ENCODE measurements at places on chromosomes 2 and 18. TPM values are rescaled to one million over a fixed set of nuclear protein-coding genes. Genes with fewer than 3 reads are reported as not detected.

- DNase-seq: no peak
These were observed 100.1 kb upstream of the GCFC2 start for GRCh38 chr2:75810611-75811330.

GRCh38 chr18:32302806-32303205 lies 113.0 kb downstream of the MEP1B start:
- no peak for DNase-seq

DNA sequence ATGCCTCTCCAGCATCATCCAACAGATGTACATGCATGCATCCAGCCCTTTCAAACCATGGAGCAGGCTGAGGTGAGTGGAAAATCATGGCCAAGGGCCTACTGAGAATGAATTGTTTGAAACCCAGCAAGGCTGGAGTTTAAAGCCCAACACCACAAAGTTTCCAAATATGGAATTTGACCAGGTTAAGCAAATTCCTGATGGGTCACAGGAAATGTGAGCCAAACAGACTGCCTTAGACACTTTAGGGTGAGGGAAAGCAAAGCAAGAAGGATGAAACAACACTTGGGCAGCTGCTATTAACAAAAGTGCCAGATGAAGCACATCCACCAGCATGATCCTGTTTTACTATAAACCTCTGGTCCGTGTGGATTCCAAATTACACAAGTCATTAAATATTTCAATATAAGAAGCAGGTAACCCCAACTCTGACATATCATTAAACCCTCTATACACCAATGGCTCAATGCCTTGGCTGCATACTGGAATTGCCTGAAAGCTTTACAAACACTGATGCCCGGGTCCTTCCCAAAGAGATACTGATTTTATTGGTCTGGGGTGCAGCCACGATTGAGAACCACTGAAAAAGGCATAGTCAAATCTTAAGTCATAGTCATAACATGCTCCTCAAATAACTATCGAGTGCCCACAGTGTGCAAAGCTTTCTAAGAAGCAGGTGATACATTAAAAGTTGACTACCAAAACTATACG lies 9.1 kb downstream of the KLF7 start:
- DNase-seq: no peak

DNA sequence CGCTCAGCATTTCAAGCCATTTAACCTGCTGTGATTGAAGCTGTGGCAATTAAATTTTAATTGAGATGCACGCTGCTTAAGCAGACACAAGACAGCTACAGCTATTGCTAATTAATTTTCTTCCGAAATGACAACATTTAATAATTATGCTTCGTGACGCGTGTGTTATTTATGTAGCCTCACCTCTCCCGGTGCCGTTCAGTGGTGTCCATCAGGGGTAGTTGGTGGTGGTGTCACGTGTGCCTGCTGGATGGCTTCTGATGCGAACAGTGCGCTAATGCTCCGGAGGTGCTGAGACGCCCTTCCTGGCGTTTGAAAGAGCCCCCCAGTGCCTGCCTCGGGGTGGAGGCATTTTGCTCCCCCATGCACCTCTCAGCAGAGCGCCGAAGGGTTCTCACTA lies 39.5 kb downstream of the GLI2 start:
- peak; percentile 27 for DNase-seq

DNA sequence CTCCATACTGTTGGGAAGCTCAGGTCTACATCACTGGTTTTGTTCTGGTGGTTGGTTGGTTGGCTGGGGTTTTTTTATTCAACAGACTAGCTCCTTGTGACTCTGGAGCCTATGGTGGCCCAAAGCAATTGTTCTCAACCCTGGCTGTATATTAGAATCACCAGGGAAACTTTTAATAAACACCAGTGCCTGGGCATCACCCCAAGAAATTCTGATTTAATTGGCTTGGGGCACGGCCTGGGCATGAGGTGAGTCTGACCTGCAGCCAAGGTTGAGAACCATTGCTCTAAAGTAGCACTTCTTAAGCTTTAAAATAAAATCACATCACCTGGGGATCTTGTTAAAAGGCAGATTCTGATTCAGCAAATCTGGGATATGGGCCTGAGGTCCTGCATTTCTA lies 184.1 kb downstream of the C1D start:
- DNase-seq: no peak

DNA sequence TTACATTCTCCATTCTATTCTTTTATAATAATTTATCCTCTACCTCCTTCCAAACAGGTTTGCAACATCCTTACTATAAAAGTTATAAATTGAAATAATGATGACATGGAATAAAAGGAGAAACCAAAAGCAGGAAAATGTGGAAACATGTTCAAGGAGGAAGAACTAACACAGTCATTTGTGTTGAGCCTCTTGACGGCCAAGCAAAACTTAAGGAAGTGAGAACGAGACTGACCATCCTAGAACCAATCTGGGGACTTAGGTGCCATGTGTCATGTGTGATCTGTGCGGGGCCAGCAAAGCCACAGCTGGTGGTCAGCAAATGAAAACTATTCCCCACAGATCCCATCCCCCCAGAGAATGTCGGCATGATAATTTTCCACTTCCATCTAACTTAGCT lies 25.6 kb upstream of the FAM124B start:
- DNase-seq: no peak

DNA sequence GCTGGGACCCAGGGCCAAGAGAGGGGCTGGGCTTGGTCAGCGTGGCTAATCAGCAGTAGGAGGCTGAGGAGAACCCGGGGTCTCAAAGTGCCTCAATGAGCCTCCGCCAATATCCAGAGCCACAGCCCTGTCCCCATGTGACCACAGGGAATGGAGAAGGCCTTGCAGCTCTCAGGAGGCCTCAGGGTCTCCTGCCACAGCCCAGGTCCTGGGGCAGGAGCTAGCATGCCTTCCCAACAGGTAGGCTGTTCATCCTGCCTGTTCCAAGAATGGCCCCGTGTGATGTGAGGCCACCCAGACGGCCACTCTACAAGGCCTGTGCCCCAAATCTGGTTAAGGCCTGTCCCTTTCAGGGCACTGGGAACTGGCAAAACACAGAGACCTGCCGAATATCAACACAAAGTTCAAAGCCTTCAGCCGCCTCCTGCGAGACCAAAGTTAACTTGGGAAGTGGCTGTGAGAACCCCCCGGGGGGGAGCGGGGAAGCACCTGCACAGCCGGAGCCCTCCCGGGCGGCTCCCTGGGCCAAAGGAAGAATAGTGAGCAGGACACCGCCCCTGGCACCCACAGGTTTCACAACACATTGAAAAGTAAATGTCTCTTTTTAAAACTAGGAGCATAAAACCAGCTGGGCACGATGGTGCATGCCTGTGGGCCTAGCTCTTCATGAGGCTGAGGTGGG lies 4.5 kb upstream of the LIMS2 start:
- DNase-seq: no peak

- DNase-seq: no peak
These were observed 31.5 kb downstream of the SRSF7 start for GRCh38 chr2:38719706-38720105.

DNA sequence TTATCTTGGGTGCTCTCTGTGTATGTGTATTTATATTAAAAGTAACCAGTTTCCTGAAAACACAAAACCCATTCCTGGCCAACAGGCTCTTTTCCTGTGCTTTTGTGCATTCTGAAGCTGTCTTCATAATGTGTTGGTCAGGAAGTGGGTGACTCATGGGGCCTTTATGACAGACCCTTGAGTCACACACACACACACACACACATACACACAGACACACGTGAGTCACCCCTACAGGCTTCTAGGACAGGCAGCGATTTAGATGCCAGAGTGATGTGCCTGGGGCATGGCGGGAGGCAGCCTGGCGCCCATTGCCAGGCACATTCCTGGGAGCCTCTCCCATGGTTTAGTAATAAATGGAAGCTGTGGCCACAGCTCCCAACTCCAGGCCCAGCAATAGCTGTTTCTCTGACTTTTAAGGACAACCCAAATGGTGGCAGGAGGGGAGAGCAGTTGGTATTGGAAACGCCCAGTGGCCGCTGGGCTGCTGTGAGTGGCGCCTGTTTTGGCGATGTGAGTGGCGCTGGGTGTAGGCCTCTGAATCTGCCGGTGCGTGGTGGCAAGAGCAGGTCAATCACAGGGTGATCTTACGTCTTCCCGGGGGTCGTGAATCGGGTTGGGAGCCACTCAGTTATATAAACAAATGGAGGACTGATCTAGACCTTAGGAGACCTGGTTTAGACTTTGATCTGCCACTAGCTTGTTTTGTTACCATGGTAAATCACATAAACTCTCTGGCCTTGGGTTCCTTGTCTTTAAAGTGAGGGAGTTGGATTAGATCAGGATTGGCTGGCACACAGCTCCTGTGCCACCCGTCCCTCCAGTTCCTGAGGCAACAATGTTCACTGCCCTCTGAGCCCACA lies 150.7 kb upstream of the DLX2 start:
- no peak for DNase-seq

GRCh38 chr2:20414806-20415205 lies 32.1 kb upstream of the RHOB start:
- no peak for DNase-seq

Gene C1QL2
- total RNA-seq: not detected

DNA sequence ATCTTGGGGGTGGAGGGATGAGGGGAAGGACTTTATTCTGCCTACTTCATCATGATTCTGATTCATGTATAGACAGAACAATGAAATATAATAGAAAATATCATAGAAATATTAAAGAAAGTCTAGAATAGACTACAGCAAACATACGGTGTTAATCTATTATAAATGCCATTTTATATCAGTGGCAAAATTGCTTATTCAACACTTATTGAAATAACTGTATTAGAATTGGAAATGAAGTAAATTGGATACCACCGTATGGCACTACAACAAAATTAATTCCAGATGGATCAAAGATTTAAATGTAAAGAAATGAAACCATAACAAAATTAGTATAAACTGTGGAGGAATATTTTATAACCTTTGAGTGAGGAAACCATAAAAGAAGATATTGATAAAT lies 213.3 kb upstream of the CTAGE1 start:
- no peak for DNase-seq

DNA sequence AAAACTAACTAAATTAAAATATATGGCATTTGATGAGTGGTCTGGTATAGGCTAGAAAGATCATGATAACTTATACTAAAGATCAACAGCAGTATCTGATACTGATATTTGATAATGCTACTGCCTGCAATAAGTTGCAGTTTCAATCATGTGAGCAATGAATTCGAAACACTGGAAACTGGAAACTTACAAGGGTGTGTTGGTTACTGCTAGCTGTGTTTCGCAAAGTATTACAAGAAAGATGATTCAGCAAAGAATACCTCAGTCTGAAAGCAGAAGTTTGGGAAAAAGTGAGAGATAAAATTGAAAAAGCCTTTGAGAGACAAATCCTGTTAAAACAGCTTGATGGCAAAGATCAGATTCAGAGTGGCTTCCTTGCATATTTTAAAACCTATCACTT lies 294.5 kb downstream of the CCDC178 start:
- DNase-seq: no peak

- DNase-seq: no peak
These were observed 12.0 kb downstream of the CATIP start for GRCh38 chr2:218368621-218369153.

Gene CYP1B1
- total RNA-seq: 5.6 TPM

GRCh38 chr2:43052944-43053306 lies 173.5 kb downstream of the ZFP36L2 start:
- no peak for DNase-seq

Gene NABP1
- total RNA-seq: 27.7 TPM

DNA sequence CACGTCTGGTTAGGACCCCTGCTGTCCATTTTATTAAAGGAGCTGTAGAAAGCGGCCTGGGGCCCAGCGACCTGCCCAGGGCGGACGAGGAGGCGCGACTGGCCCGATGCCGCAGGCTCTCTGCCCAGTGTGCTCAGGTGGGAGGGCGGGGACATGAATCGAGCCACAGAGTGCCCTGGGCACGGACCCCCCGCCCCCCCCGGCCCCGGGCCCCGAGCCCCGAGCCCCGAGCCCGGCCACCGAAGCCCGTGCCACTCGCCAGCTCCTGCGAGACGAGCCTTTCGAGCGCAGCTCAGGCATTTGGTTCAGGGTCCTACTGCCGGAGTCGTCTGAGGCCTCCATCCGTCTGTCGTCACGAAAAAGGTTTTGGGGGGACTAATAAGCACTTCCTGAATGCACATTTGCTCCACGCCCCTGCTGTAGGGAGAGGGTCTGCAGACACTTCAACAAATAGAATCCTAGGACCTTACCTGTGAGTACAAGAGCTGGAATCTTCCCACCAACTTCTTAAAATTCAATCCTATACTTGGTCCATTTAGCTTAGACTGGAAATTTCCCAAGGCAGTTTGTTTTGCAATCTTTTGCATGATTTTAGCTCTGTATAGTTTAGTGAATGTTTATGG lies 602 bp upstream of the ADAM17 start:
- no peak for DNase-seq

DNA sequence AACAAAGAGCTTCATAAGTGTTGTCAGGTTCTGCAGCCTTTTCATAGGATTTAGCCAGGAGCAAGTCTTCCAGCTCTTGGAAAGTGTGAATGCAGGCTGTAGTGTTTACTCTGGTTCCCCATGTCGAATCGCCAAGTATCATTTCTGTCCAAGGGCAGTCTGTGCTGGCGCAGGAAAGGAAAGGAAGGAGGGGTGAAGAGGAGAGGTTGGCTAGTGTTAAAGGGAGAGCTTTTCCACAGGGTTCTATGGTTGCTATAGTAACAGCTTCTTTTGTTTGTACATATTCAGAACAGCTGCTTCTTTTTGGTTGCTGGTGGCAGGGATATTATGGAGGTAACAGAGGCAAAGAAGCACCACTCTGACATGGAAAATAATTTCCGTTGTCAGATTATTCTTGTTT lies 69.9 kb downstream of the KCNH7 start:
- DNase-seq: no peak

Gene PDIA6
- total RNA-seq: 215 TPM

DNA sequence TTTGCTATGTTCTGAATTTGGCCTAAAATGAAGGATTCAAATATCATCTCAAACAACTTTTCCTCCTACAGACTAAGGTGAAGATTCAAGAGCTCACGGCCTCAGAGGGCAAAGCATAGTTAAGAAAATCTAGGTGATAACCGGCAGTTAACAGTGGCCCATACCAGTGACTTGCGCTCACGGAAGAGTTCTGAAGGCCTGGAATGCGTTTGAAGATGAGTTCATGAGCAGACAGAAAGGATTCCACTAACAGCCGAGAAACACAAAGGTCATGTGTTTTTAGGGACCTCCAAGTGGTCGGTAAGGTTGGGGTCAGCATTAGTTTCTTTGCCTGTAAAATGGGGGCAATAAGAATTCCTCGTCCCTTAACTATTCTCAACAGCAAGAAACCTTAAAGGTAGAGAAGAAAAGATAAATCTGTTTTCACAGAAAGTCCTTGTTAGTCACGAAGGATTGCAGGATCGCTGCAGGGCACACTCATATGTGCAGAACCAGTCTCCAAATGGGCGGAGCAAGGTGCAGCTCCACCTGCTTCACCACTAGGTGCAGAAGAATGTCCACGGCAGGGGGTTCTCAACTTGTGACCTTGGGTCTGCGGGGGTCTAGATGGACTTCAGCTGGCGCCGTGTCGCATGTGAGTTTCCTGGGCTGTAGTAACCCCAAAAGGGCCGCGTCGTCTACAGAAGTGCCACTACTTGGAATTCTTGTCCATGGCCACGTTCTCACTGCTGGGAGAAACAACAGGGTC lies 708 bp upstream of the RPIA start:
- DNase-seq: peak; percentile 45

Gene ZNF532
- total RNA-seq: 6.4 TPM

Gene ACADL
- total RNA-seq: 13.6 TPM

Gene LAMA1
- 0.40 TPM for total RNA-seq

- DNase-seq: no peak
These were observed 78.5 kb downstream of the SESTD1 start for GRCh38 chr2:179186126-179186525.

- DNase-seq: no peak
These were observed 191.6 kb upstream of the SLC14A2 start for GRCh38 chr18:45423659-45424058.

- peak; percentile 56 for DNase-seq
These were observed 1.0 kb upstream of the NFATC1 start for GRCh38 chr18:79394534-79395307.

GRCh38 chr18:2776601-2777000 lies 70.2 kb upstream of the EMILIN2 start:
- DNase-seq: no peak
